ENCODE measurements at places on chromosomes 1 and 21.

GRCh38 chr1:240033406-240033805, 58.3 kb upstream of the FMN2 start:
- no peak for DNase-seq

DNA sequence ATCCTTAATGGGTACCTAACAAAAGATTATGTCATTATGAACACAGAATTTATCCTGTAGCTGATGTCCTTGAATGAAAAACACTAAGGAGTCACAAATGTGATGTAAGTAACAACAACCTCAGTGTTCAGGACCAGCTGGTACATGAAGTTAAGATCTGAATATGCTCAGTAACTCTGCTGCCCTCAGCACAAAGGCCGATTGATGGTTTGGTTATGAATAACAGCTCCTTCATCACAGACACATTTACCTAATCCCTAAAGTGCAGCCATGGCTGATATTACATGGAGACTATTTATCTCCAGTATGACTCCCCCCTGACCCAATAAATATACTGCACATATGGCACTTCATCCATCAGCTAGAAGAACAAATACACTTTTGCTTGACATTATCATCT, 75.2 kb downstream of the PLPPR5 start:
- no peak for DNase-seq

DNA sequence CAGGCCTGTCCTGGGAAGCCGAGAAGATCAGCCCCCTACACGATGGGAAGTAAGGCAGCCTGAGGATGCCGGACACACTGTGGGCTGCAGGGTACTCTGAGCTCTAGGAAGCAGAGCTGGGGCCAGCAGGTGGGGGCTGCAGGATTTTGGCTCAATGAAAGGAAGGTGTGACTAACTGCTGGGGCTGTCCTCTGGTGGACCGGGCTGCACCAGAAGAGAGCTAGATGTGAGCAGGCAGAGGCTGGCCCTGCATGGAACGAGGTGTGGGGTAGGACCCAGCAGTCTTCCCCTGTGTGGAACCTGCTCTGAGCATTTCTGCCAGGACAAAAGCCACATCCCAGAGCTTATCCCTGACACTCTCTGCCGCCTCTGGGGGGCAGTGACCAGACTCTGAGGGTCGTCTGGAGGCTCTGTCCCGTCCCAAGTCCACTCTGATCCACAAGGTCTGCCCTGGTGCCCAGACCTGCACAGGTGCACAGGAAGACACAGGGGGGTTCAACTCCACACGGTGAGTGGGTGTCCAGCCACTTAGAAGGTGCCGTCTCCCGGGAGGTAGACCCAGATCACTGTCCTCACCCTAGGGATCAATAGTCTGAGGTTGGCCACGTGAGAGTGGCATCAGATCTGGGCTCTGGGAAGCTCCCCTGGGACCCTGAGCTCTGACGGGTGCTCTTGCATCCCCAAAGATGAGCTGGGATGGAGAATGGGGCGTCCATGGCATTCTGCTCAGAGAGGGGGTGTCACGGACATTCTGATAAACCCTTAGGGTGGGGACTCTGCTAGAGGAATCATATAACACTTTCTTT, 187.6 kb upstream of the VAMP3 start:
- peak; percentile 9 for DNase-seq

DNA sequence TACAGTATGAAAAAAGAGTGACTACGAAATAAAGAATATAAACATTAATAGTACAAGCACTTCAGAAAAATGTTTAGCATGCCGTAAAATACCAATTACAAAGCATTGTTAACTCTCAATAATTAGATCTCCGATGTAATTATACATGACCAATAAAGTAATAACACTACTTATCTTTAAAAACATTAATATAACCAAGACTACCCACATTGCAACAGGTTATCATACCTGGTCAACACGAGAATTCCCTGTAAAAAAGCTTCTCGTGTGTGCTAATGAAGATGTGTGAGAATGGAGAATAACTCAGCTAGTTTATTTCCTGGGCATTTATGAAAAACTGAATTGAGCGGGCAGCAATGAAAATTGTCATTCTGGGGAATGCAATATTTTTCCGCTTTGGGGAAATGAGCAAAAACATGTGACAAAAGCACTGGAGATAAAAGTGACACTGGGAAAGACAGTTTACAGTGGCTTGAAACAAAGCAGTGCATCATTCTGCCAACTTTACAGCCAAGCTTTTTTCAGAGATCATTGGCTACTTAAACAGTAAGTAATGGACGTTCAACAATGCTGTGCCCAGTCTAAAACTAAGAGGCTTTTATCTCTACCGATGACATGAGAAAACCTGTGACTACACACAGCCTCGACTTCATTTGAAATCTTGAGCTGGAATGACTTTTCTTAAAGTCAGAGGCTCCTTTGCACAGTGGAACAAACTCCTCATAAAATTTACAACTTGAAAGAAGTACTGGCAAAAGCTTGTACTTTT, 34.7 kb downstream of the ITPKB start:
- DNase-seq = no peak

DNA sequence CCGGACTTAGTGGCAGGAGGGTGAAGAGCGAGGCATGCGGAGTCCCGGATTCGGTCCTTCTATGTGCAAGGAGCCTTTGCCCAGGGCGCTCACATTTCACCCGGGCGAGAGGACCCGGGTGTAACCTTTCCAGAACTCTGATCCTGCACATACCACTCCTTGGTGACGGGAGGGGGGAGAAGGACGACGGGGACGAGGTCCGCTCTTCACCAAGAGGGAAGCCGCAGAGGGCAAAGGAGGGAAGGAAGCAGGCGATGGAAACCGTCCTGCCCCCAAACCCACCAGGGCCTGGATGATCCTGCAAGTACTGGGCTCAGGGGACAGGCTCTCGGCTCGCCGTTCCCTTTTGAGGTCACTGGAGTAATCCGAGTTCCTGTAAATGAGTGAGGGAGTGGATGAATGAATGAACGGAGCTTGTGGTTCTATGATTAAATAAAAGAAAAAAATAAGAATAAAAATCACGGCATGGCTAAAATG, 993 bp downstream of the SYPL2 start:
- DNase-seq = no peak

DNA sequence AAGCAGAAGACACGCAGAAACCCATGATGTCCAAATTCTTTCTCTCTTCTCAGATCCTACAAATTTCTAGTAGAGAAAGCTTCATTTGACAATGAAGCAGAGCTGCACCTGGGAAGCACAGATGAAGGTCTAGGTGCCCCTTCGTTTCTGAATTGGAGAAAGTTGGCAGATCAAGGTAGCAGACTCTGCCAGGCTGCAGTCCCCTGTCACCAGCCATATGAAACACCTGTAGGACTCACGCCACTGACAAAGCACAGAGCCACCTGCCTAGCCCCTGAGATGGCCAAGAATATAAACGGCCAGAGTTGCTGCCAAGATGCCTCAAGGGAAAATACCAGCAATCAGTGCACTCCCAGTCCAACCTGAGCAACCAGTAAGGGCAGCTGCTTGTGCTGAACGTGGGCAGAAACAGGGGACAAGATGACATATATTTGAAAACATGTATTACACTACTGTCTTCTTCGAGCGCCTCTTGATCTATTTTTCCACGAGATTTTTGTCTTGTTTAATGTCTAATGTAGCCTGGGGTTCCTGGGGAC, 20.6 kb upstream of the PLEKHA6 start:
- DNase-seq = no peak

GRCh38 chr1:167981933-167982332, 45.1 kb upstream of the MPC2 start:
- DNase-seq = no peak

DNA sequence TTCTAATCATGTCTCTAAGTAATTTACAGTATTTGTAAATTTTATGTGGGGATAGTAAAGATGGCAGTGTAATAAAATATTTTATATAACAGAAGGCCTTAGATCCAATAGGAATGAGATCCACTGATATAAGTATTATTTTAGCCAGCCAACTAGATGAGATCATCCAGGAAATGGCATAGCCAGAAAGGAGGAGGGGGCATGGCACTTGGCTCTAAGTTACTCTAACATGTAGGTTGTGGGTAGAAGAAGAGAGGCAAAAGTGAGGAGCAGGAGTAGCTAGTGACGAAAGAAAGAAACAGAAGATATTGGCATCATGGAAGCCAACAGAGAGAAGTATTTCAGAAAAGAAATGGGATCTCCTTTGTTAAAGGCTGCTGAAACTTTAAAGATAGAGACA, 426.1 kb downstream of the PTPRC start:
- no peak for DNase-seq

GRCh38 chr1:53964109-53964508, 18.0 kb downstream of the LRRC42 start:
- no peak for DNase-seq

GRCh38 chr1:172167796-172168596, 252.5 kb upstream of the C1orf105 start:
- no peak for DNase-seq

DNA sequence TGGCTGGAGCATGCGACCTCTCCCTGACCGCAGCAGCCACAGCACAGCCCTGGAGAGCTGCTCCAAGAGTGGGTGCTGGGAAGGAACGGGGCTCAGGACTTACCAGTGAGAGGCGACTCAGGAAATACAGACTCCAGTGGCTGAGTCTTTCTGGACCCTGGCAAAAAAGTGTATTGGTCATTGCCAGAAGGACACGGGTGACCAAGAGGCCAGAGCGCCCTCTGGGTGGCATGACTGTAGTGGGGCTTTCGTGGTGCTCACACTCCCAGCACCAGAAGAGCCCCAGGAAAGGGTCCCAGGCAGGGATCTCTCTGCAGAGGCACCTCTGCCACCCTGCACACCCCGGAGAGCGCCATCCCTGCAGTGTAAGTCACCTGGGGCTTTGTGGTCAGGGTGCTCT, 8.9 kb upstream of the PRDM16 start:
- DNase-seq = peak; percentile 2

DNA sequence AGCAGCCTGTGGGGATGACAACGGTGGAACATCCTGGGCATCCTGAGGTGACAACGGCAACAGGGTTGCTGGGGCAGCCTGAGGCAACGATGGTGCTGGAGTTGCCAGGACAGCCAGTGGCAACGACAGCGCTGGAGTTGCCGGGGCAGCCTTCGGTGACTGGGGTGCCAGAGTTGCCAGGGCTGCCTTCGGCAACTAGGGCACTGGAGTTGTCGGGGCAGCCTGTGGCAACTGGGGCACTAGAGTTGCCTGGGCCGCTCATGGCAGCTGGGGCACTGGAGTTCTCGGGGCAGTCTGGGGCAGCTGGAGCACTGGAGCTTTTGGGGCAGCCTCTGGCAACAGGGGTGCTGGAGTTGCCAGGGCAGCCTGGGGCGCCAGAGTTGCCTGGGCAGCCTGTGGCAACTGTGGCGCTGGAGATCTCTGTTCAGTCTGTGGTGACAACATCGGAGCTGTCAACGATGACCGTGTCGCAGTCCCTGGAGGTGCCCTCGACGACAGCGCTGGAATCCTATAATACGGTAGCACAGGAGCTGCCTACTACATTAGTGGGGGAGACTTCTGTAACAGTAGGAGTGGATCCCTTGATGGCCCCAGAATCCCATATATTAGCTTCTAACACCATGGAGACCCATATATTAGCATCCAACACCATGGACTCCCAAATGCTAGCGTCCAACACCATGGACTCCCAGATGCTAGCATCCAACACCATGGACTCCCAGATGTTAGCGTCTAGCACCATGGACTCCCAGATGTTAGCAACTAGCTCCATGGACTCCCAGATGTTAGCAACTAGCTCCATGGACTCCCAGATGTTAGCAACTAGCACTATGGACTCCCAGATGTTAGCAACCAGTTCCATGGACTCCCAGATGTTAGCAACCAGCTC, 8.2 kb downstream of the SON start:
- DNase-seq = no peak

DNA sequence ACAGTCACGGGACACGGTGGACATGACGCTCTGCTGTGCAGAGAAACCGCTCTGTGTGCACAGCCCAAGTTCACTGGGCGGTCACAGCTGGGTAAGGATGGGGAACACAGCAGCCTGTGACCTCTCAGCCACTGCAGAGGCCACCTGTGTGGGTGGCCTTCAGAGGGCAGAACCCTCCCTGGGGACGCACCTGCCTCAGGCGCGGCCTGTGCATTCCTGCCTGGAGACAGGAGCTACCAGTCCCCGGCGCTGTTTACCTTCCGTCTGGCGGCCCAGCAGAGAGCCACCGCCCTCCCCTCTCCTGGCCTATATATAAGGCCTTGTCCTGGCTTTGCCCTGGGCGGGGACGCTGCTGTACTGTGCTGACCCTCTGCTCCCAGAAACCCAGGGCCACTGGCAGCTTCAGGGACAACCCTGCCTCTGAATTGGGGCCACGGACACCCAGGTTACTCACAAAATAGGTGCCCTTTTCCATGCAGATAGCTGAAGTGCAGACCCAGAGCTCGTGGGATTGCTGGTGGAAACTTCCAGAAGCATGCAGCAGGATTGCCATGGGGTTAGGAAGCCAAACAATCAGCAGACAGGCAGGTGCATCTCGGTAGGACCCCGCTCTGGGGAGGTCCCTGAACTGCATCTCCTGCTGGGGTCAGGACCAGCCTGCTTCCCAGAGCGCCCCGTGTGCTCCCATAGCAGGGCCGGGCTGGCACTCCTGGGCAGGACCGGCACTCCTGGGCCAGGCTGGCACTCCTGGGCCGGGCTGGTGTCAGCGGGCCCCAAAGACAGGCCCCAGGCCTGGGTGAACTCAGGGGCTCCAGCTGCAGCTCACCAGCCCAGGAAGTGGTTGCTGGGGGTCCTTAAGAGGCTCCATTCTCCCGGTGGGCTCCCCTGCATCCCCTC, 83.6 kb downstream of the SIK1 start:
- no peak for DNase-seq

All from activated T-cell treated with anti-CD3 and anti-CD28 coated beads, Interleukin-2, amount 50 U/mL, for 24 hours (primary cell).